A549 treated with CpdA at 1 μM for 4 hours (cell line): ENCODE measurements at places on chromosomes 2 and 18. TPM values are rescaled to one million over a fixed set of nuclear protein-coding genes. Genes with fewer than 3 reads are reported as not detected.

The CERKL gene
- total RNA-seq, result 0.16 to 0.47 TPM (median 0.21 TPM) in 5 replicates

The SERPINB12 gene
- not detected in 5 replicates for total RNA-seq

The PROM2 gene
- total RNA-seq, result 0.15 TPM in 1 of 5 replicates, not detected in the others

The CRYGD gene
- total RNA-seq, result not detected in 5 replicates

The DES gene
- 0.05 to 0.17 TPM in 2 of 5 replicates, not detected in the others for total RNA-seq

The MGAT5 gene
- 16.0 to 20.9 TPM (median 20.4 TPM) in 5 replicates for total RNA-seq

The REG3A gene
- not detected in 5 replicates for total RNA-seq

The THSD7B gene
- not detected in 5 replicates for total RNA-seq

The SPR gene
- 90.7 to 157 TPM (median 144 TPM) in 5 replicates for total RNA-seq

The INPP5D gene
- 0.49 to 1.1 TPM (median 0.75 TPM) in 5 replicates for total RNA-seq

The LYG2 gene
- total RNA-seq, result not detected in 5 replicates

The LHCGR gene
- total RNA-seq, result not detected in 5 replicates

The MATN3 gene
- total RNA-seq, result 9.3 to 14.2 TPM (median 12.8 TPM) in 5 replicates

The FIGLA gene
- total RNA-seq, result not detected in 5 replicates

The SERPINB5 gene
- total RNA-seq, result 0.07 to 0.16 TPM (median 0.10 TPM) in 4 of 5 replicates, not detected in the other

The SERPINB4 gene
- total RNA-seq, result 0.16 to 0.26 TPM (median 0.20 TPM) in 5 replicates

The CROCC2 gene
- total RNA-seq, result not detected in 5 replicates

The LIMS4 gene
- 0.56 to 0.88 TPM (median 0.74 TPM) in 5 replicates for total RNA-seq

The PPP1R1C gene
- total RNA-seq, result 1.4 to 3.5 TPM (median 2.7 TPM) in 5 replicates

The UNC80 gene
- total RNA-seq, result not detected in 5 replicates

The CREG2 gene
- total RNA-seq, result 5.9 to 9.7 TPM (median 7.8 TPM) in 5 replicates

The UPP2 gene
- not detected in 5 replicates for total RNA-seq

The CDKL4 gene
- not detected in 5 replicates for total RNA-seq

The PLGLB1 gene
- 0.53 to 1.1 TPM (median 0.84 TPM) in 5 replicates for total RNA-seq

The MAPK4 gene
- 0.03 to 0.16 TPM (median 0.08 TPM) in 5 replicates for total RNA-seq

The TUBA4B gene
- 0.23 to 0.57 TPM (median 0.27 TPM) in 5 replicates for total RNA-seq

The SLC5A7 gene
- not detected in 5 replicates for total RNA-seq

The KCNIP3 gene
- total RNA-seq, result 1.0 to 1.9 TPM (median 1.7 TPM) in 5 replicates

The ACVR1C gene
- 0.01 to 0.05 TPM (median 0.02 TPM) in 4 of 5 replicates, not detected in the other for total RNA-seq

The PRR30 gene
- total RNA-seq, result not detected in 5 replicates

The POTEJ gene
- not detected in 5 replicates for total RNA-seq

The TSPYL6 gene
- total RNA-seq, result not detected in 5 replicates

The ALPI gene
- total RNA-seq, result not detected in 5 replicates

The TSGA10 gene
- total RNA-seq, result 2.8 to 6.8 TPM (median 5.1 TPM) in 5 replicates

The FKBP1B gene
- total RNA-seq, result 8.6 to 10.1 TPM (median 8.9 TPM) in 5 replicates

The GREB1L gene
- total RNA-seq, result 1.3 to 2.6 TPM (median 2.1 TPM) in 5 replicates

The WDR35 gene
- total RNA-seq, result 12.9 to 21.6 TPM (median 14.9 TPM) in 5 replicates

The KIDINS220 gene
- 16.8 to 23.2 TPM (median 20.1 TPM) in 5 replicates for total RNA-seq

The C1QL2 gene
- total RNA-seq, result 0.09 to 0.18 TPM (median 0.11 TPM) in 4 of 5 replicates, not detected in the other

The NTSR2 gene
- total RNA-seq, result 0.05 TPM in 1 of 5 replicates, not detected in the others

The LAMA1 gene
- total RNA-seq, result 0.03 to 0.17 TPM (median 0.06 TPM) in 4 of 5 replicates, not detected in the other

The HOXD8 gene
- total RNA-seq, result 4.5 to 6.6 TPM (median 5.4 TPM) in 5 replicates
